Activated naive CD8-positive, alpha-beta T cell treated with anti-CD3 and anti-CD28 coated beads, Interleukin-2, amount 50 U/mL, for 16 hours (primary cell): ENCODE measurements at places on chromosomes 7 and 10.

- DNase-seq = no peak
These were observed 83.4 kb downstream of the MACC1 start for GRCh38 chr7:20133803-20134202.

- no peak for DNase-seq
These were observed 33.7 kb downstream of the CYP2C8 start for GRCh38 chr10:95035332-95036295.

GRCh38 chr10:117444497-117445040 lies 69.3 kb upstream of the PDZD8 start:
- DNase-seq = no peak

DNA sequence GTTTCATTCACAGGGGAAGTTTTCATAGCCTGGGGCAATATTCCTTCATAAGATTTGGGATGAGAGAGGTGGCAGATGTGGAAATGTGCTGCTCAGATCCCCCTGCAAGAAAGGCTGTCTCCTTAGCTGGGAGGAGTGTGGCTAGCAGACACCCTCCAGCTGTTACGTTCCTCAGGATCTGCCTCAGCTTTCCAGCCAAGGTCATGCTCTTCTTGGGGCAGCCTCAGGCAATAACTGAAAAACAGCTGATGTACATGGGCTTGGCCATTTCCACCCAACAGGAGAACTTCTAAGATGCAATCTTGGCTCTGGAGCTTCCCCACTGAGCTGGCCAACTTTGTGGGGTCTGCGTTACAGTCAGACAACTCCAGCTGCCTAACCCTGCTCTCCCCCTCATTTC lies 51.3 kb upstream of the SEPTIN7 start:
- no peak for DNase-seq

DNA sequence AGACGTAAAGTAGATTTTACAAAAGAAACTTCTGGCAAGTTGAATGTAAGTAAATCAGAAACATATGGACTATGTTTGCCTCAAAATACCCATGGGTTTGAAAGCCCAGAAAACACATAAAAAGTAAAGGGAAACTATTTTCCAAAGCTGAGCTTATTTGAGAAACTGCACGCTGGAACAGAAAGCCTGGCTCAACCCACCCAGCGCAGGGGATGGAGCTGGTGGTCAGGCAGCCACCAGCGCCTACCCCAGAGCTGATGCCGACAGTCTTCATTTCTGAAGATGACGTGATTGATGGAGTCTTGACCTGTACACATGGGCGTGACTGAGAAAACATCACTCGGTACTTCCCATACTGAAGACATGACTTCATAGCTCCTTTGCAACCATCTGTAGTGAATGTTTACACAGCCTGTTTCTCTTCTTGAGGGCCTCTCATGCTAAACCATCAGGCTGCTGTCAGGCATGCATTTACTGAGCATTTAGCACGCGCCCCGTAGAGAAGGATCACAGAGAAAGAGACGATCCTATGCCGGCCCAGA lies 232.6 kb upstream of the AUTS2 start:
- DNase-seq = no peak

- no peak for DNase-seq
These were observed 38.8 kb downstream of the SND1 start for GRCh38 chr7:127690806-127691205.

DNA sequence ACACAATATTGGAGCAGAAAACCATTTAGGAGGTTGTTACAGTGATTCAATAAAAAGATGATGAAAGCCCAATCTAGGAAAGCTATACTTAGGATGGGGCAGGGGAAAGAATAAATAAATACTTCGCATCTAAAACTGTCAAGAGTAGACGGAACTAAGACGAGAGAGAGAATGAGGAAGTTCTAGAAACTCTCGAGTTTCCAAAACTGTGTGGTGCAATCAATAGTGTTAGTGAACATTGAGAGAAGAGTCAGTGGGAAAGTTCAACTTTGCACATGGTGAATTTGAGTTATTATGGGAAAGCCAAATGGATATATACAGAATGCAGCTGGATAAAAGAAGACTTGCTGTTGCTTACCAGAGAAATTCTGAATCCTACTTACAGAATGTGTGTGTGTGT lies 133.8 kb upstream of the MEOX2 start:
- no peak for DNase-seq

DNA sequence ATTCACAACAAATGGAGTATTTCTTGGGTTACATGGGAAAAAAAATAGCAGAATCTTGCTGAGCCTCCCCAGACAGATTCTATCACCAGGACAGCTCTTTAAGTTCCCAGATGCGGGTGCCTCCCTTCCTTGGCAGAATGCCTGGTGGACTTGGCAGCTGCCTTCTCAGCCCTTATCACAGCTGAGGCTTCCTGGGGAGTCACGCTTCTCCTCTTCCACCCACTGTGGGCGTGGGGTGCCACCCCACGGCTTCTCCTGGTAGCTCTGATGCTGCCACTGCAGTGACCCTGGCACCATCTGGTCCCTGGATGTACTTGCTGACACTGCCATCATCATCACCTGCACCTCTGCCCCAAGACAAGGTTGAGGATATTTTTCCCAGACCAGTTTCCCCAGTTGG lies 16.2 kb upstream of the NME8 start:
- no peak for DNase-seq

GRCh38 chr10:42475168-42476098 lies 162.9 kb downstream of the ZNF33B start:
- DNase-seq = no peak

DNA sequence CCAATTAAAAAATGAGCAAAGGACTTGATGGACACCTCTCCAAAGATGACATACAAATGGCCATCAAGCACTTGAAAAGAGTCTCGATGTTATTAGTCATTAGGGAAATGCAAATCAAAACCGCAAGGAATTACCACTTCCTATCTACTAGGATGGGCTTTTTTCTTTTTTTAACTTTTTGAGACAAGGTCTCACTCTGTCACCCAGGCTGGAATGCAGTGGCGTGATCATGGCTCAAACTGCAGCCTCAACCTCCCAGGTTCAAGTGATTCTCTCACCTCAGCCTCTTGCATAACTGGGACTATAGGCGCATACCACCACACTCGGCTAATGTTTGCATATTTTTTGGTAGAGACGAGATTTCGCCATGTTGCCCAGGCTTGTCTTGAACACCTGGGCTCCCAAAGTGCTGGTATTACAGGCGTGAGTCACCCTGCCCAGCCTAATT lies 13.6 kb downstream of the NKX1-2 start:
- no peak for DNase-seq

GRCh38 chr10:14024329-14025202 lies 306.2 kb downstream of the FRMD4A start:
- DNase-seq = no peak

- no peak for DNase-seq
These were observed 245.1 kb downstream of the STK31 start for GRCh38 chr7:23955145-23955544.

- no peak for DNase-seq
These were observed 145.6 kb downstream of the DOCK4 start for GRCh38 chr7:112060625-112061024.

DNA sequence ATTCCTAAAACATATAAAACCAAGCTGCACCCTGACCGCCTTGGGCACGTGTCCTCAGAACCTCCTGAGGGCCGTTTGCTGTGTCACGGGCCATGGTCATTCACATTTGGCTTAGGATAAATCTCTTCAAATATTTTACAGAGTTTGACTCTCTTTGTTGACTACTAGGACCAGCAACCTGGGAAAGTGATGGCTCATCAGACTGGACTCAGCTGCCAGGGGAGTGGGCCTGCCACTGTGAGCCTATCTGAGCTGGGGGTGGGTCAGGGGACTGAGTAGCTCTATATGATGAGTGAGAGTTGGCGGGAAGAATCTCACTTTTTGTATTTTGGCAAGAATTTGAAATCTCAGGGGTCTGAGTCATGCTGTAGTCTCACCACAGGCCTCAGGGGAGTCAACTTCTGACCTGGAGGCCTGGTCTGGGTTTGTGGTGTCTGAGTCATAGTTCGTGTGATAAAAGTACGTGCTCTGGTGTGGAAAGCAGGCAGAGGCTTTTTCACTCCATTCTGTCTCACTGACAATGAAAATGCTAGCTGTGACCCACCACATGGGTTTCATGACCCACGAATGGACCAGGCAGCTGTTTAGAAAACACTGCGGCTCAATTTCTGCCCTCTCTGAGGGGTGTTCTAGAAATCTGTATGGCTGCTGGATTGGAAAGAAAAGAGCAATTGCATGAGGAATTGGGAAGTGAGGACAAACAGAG lies 4.2 kb upstream of the UPP1 start:
- DNase-seq = peak; percentile 47

DNA sequence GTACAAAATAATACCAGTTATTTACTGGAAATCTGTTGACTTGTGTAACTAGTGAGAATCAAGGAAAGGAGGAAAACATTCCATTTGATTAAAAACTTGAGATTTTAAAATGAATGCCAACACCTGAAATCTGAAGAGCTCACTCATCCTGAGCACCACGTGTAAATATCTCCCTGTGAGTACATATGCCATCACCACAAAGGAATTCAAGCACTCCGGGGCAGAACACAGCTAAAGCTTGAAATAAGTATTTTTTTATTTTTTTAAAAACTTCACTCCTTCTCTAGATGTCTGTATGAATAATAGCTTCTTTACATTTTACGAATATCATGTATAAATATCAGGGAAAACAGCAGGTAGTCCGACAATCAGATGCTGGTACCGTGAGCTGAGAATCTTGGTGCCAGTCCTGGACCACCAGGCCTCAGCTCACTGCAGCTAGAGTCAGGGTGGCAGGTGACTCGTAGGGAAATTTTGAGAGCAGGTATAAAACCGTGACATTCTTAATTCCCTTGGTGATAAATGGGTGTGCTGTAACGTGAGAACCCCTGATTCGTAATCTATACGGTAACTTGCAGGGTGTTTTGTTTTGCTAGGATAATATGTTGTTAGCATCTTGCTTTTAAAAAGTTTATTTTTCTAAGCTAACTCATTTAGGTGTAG lies 12.7 kb downstream of the LMTK2 start:
- no peak for DNase-seq

DNA sequence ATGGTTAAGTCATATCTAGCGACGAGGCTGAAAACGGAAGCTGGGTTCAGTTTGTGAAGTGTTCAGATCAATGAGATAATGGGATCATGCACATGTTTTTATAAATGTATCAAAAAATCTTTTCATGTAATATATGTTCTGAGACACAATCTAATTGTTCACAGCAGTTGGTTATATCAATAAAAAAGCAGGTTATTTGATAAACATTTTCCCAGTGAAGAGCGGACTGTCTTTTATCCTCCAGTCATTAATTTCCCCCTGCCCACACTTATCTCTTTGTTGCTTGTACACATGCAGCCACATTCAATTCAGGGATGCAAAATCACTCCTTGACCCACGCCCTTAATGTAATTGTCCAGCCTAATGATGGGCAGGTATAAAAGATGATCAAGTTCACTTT lies 563.1 kb downstream of the INHBA start:
- DNase-seq = no peak

DNA sequence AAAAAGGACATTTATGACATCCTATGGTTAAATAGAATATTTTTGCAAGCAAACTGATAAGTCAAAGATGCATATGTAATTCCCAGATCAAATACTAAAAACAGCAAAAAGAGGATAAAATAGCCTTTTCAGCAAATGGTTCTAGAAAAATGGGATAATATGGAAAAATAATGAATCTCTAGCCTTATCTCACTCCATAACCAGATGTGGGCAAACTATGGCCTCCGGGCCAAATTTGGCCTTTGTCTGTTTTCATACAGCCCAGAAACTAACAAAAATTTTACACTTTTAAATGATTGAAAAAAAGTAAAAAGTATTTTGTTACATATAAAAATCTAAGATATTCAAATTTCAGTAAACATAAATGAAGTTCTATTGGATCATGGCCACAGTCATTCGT lies 215.4 kb upstream of the PRSS1 start:
- no peak for DNase-seq

- DNase-seq = no peak
These were observed 12.0 kb upstream of the EPHB4 start for GRCh38 chr7:100839361-100839760.

DNA sequence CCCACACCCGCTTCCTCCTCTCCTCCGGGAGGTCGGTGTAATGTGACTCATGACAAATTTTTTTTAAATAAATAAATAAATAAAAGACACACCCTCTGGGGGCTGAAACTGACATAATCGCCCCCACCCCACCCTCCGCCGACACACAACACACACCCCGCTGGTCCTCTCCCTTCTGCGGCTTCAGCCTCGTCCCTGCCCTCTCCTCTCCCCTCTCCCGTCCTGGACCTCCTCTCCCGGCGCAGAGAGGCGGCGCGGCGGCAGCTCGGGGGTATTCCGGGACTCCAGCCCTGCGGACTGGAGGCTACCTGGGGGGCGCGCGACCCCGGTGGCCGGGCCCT lies 686 bp downstream of the ABI1 start:
- DNase-seq = no peak

DNA sequence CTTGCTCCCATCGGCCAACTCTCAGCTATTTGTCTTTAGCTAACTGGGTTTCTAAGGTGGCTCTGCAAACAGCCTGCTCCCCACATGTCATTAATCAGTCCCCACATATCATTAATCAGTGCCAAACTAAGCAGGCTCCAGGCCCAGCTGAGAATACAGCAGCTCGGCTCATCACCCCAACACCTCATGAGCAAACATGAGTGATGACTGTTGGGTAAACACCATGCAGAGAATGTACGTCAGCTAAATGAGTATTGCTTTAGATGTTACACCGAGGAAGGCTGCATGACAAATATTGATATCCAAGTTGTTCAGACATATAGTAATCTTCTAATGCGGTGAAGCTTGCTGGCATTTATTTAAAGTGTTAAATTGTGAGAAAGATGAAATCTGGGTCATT lies 187.5 kb upstream of the AOAH start:
- no peak for DNase-seq

GRCh38 chr10:114810926-114811325 lies 10.7 kb upstream of the FHIP2A start:
- no peak for DNase-seq

DNA sequence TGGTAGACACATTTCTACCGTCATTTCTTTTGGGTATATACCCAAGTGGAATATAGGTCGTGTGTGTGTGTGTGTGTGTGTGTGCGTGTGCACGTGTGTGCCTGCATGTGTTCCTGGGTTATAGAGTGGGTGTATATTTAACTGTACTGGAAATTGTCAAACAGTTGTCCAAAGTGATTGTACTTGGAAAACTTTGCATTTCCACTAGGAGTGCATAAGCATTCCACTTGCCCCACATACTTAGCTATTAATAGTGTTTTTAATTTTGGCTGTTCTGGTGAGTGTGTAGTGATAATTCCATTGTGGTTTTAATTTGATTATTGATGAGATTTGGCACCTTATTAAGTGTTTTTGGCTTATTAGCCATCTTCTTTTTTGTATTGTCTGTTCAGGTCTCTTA lies 25.9 kb downstream of the TRUB1 start:
- no peak for DNase-seq

DNA sequence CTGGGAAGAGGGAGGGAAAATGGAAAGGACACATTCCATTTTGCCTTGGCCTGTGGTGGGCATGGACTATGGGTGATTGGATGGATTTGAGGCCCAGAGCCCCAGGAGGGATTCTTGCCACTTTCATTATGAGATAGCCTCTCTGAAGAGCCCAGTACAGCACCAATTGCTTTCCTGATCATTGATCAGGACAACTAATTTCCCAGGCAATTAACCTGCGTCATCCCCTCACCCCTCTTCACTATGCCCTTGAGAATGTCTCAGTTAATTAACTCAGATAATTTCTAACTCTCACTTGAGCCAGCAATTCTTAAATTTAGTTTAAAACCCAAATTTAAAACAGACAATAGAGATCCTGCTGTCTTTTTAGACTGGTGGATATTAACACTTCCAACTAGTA lies 13.5 kb upstream of the PLEKHA1 start:
- no peak for DNase-seq

GRCh38 chr10:34184397-34184796 lies 630.7 kb downstream of the PARD3 start:
- DNase-seq = no peak
